ENCODE measurements at places on chromosomes 7 and 10. TPM values are rescaled to one million over a fixed set of nuclear protein-coding genes. Genes with fewer than 3 reads are reported as not detected.

DNA sequence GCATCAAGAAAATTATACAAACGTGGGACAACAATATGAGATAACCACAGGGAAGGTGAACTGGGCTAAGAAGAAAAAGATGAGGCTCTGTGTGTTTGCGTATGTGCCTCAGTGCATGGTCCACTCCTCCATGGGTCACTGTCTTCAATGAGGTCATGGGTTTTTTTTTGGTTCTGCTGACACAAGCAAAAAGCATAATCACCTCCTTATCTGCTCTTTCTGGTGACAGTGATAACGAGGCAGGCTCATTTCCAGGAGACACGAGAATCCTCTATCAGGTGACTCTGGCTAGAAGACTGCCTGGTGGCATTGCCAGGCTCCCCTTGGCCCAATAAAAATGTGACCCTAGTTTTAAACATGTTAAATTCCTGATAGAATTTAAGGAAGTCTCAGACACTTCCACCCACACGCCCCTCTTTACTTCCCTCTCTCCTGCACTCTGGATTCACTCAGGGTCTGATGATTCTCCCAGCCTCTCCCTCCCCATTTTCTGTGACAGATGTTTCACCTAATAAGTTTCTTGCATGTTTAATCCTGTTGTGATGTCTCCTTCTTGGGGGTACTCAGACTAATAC, 35.3 kb upstream of the CDCA7L start:
- DNase-seq, result no peak

DNA sequence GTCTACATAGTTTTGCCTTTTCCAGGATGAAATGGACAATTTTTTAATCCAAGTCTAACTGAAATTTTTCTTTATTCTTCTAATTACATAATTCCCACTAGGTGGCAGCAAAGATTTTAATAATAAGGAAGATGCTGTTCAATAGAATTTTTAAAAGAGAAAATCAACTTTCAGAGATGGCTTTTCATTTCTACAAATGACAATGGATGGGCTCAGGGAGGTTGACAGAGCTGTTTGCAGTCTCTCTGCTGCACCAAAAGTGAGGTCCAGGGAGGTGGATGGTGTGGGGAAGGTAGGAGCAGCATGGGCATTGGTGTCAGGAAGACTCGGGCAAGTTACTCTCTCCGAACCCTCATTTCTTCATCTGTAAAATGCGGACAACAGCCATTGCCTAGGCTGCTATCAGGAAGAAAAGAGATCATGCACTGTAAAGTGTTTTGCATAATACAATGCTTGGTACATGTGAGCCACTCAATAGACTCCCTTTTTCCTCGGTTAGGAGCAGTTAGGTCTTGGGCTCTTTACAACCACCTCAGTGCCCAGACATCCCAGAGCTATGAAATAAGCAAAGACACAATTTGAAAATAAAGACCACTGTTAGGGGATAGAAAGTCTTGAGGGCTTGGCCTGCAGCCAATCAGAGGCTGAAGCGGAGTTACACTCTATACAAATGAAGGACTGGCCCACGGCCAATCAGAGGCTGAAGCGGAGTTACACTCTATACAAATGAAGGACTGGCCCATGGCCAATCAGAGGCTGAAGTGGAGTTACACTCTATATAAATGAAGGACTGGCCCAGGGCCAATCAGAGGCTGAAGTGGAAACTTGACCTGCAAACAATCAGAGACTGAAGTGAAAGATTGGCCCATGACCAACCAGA, 107.1 kb downstream of the ABLIM1 start:
- no peak for DNase-seq

Gene IPMK
- 2.8 TPM for total RNA-seq

GRCh38 chr10:83182076-83182475, 957.2 kb upstream of the GHITM start:
- no peak for DNase-seq

GRCh38 chr7:52959878-52960660, 75.4 kb upstream of the POM121L12 start:
- DNase-seq, result no peak

- DNase-seq, result no peak
Measured at GRCh38 chr7:123346766-123347165, 147.0 kb upstream of the SLC13A1 start.

GRCh38 chr7:141992156-141992555, 3.5 kb upstream of the MGAM start:
- DNase-seq, result no peak

Gene GDF10
- total RNA-seq, result 1.2 TPM

GRCh38 chr10:7206412-7207100, 204.3 kb downstream of the SFMBT2 start:
- DNase-seq, result no peak

Gene CTAGE15
- total RNA-seq, result 0.21 TPM

Gene UPK3BL2
- 43.5 TPM for total RNA-seq

Gene NACAD
- 7.1 TPM for total RNA-seq

GRCh38 chr10:15881542-15881941, 21.2 kb upstream of the MINDY3 start:
- no peak for DNase-seq

GRCh38 chr10:101938305-101939007, 94.9 kb upstream of the KCNIP2 start:
- DNase-seq, result no peak

Gene CAMK2B
- 3.2 TPM for total RNA-seq

- DNase-seq, result no peak
Measured at GRCh38 chr7:51665045-51665780, 348.6 kb upstream of the COBL start.

GRCh38 chr10:113103131-113103840, 153.2 kb downstream of the TCF7L2 start:
- DNase-seq, result no peak

DNA sequence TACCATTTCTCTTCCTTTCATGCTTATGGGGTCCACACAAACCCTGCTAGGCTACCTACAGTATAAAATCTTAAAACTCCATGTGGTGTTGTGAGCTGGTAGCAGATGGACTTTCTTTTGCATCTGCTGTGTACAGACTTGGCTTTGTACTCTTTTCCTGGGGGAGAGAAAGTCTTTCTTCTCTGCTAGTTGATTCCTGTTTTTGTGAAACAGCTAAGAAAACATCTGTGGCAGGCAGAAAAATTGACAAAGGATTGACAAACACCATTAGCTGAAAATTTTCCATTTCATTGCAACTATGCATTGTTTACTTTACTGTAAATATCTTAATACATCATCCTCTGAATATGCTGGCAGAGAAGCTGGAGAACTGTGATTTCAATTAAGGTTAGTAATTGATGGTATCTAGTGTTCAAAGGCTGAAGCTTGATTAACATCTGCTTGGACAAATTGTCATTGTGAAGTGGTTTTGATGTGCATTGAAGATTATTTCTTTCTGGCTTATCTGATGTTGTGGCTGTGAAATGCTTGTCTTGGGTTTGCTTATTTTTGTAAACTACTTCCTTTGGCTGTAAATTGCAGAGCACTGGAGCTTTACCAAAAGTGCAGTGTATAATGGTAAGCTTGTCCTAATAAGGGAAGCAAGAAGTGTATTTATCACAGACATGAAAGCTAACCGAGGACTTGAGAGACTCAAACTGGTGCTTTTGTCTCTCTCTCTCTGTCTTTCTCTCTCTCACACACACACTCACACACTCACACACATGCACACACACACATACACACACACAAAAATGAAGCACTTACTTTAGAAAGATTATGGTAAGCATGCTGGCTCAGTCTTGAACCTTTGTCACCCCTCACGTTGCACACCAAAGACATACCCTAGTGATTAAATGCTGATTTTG, at the start of gene FOXP2:
TSS of gene FOXP2 (plus strand) at position 660 of the 908 bp plus-strand sequence. CDS start 11,697 bp downstream, outside the sequence.
- DNase-seq, result no peak

DNA sequence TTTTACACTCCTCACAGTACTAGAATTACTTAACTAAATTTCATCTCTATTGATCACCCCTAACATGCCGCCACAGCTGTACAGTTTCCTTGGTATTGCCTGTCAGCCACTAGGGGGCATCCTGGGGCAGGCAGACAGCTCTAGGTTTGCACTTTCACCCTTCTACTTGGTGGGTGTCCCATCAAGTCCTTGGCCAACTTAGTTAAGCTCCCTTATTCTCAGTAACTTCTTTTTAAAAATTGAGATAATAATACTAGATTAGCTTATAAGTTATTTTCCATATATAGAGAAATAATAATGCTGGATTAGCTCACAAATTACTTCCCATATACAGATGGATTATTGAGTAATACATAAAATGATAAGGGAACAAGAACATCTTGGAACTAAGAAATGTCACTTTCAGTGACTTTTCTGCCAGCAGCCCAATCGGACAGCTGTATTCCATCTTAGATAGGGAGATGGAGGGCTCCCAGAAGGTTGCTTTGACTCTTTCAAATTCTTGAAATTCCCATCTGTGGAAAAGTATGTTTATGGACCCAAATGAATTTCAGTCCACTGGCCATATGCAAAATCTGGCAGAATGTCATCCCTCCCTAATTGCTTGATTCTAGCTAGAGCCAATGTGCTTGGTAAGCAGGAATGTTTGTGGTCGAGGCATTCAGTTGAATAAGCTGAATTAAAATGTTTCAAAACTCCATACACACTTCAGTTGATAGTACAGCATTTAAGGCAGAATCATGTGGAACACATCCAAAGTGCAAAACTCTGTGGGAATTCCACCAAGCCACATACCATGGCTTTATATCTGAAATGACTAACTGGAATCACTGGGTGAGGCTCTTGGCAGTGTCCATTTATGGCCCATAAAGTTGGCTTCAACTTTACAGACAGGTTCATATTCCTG, 309.7 kb downstream of the CSTF2T start:
- no peak for DNase-seq

- peak; percentile 93 for DNase-seq
Measured at GRCh38 chr7:88219781-88220747, at the start of gene SRI. SRI (minus strand) TSS chr7:88220038; CDS start chr7:88220026, 12 bp downstream.

Gene EPDR1
- total RNA-seq, result 144 TPM

Gene HOXA9
- not detected for total RNA-seq

DNA sequence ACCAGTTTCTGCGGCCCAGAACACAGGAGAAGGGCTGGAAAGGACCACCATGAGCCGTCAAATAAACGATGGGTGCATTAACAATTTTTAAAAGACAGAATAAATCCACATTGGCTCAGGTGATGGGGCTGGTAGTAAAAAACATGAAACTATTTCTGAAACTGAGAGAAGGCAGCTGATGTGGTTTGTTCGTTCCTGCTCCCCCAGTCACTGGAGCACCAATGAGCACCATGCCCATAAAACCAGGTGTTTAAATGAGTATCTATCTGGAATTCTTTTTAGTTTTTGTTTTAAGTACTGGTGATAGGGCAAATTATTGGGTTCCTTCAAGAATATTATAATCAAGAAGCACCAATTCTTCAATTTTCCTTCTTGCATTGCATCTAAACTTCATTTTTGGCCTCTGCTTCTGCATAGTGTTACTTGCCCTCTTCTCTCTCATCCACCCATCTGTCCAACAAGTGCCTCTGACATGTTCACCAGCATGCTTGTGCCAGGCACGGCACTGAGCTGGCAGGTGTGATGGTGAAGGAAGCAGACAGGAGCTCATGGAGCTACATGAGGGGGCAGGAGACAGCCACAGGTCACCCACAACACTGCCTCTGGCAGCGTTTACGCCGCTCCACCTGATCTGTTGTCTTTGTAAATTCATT, 65.5 kb downstream of the LARP4B start:
- DNase-seq, result no peak

DNA sequence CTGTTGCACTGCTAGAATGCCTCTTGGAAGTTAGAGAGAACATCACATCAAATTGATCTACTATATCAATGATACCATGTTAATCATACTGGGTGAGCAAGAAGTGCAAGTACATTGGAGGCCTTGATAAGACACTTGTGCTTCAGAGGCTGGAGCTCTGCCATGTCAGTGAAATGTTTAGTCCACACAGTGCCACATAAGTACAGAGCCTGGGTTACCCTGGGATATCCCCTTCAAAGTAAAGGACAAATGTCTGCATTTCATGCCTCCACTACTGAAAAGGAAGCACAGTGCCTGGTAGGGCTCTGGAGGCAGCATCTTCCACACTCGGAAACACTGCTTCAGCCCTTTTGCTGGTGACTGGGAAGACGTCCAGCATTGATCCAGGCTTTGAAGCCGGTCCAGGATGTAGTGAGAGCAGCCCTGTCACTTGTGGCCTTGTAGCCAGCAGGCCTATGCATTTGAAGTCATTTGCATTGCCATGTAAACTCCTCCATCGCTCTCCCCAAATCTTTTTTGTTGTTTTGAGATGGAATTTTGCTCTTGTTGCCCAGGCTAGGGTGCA, 15.7 kb upstream of the STN1 start:
- DNase-seq, result no peak

Data from ascending aorta (tissue), 2 donors.